ENCODE measurements at places on chromosomes 16 and 17. TPM values are rescaled to one million over a fixed set of nuclear protein-coding genes. Genes with fewer than 3 reads are reported as not detected.

GRCh38 chr17:4297351-4297750 lies 33.6 kb upstream of the ANKFY1 start:
- no peak for DNase-seq
- no peaks in the 10 kb centered on the region for H3K27me3 ChIP-seq
- H3K27ac ChIP-seq, result peak overlapping the region; percentile 0
- no peak overlapping the region for H3K4me3 ChIP-seq
- peaks cover 10% of the 10 kb centered on the region for H3K4me1 ChIP-seq

- H3K27me3 ChIP-seq, result no peaks in the 10 kb centered on the region
- no peaks in the 10 kb centered on the region for H3K4me1 ChIP-seq
- H3K4me3 ChIP-seq, result no peak overlapping the region
- H3K27ac ChIP-seq, result no peak overlapping the region
- H3K36me3 ChIP-seq, result no peaks in the 10 kb centered on the region
- no peak for DNase-seq
Measured at GRCh38 chr17:73872816-73873215, 228.6 kb upstream of the SDK2 start.

GRCh38 chr17:75641343-75641742 lies 8.1 kb downstream of the SMIM5 start:
- no peak overlapping the region for H3K27ac ChIP-seq
- no peaks in the 10 kb centered on the region for H3K36me3 ChIP-seq
- DNase-seq, result no peak
- no peak overlapping the region for H3K4me3 ChIP-seq

The LRRC75A gene
- 1.3 TPM for total RNA-seq

The SLC7A6 gene
- total RNA-seq, result 106 TPM
